ENCODE measurements at places on chromosomes 2 and 18. TPM values are rescaled to one million over a fixed set of nuclear protein-coding genes. Genes with fewer than 3 reads are reported as not detected.

- H3K4me3 ChIP-seq: no peak overlapping the region
- DNase-seq: peak; percentile 80
- H3K4me1 ChIP-seq: peaks cover 55% of the 10 kb centered on the region
- H3K36me3 ChIP-seq: peaks cover 7% of the 10 kb centered on the region
Observed at GRCh38 chr2:236551471-236552211, 18.0 kb upstream of the ACKR3 start.

DNA sequence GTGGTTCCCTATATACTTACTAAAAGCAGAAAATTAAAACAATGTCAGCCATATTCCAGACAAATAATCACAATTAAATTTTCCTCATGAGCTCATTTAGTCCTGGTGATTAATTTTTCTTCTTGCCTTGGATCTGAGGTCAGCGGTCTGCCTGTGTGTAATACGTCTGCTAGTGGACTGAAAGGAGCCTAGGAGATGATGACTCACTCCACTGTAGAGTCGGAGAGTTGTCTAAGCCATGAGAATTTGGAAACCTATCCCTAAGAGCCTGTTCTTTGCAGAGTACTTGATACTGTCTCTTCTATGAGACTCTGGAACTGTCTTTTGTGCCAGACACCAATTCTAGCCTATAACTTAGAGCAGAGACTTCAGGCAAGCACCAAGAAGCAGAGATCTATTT, 94.2 kb upstream of the RAB27B start:
- H3K36me3 ChIP-seq: no peaks in the 10 kb centered on the region
- no peak for DNase-seq
- no peaks in the 10 kb centered on the region for H3K27me3 ChIP-seq
- no peak overlapping the region for H3K27ac ChIP-seq

GRCh38 chr2:240819126-240819857, 727 bp downstream of the KIF1A start:
- peaks cover 7% of the 10 kb centered on the region for H3K4me1 ChIP-seq
- DNase-seq: no peak
- peak overlapping the region; percentile 63 for H3K4me3 ChIP-seq
- peaks cover 10% of the 10 kb centered on the region for H3K36me3 ChIP-seq
- peaks cover 29% of the 10 kb centered on the region for H3K27me3 ChIP-seq
- no peak overlapping the region for H3K27ac ChIP-seq

- no peak overlapping the region for H3K4me3 ChIP-seq
- no peak overlapping the region for H3K27ac ChIP-seq
- peaks cover 7% of the 10 kb centered on the region for H3K4me1 ChIP-seq
- DNase-seq: no peak
- no peaks in the 10 kb centered on the region for H3K36me3 ChIP-seq
Observed at GRCh38 chr2:191831410-191831994, 15.4 kb downstream of the CAVIN2 start.

- H3K36me3 ChIP-seq: no peaks in the 10 kb centered on the region
- DNase-seq: peak; percentile 80
- H3K4me1 ChIP-seq: no peaks in the 10 kb centered on the region
- no peak overlapping the region for H3K4me3 ChIP-seq
- H3K27ac ChIP-seq: no peak overlapping the region
Observed at GRCh38 chr2:25371253-25372241, 29.8 kb upstream of the DNMT3A start.

GRCh38 chr2:118954297-118955060, 12.5 kb downstream of the MARCO start:
- DNase-seq: no peak
- H3K27ac ChIP-seq: no peak overlapping the region
- peaks cover 2% of the 10 kb centered on the region for H3K36me3 ChIP-seq
- no peaks in the 10 kb centered on the region for H3K4me1 ChIP-seq

DNA sequence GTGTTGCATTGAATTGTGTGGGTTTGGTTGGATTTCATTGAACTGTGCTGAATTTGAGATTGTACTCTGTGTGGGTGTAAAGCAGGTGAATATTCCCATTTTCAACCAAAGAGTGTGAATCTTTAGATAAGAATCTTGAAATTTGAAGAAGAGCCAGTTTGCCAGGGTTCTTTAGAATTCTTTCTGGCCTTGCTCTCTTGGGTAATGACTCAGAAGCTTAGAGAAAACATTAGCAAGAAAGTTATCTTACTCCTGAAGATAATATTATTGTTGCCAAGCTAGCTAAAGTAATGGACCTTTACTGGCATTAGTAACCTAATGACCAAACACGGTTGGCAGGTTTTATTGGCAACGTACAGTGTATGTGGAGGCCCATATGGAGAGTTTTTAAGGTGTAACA, 46.4 kb upstream of the SIX3 start:
- H3K36me3 ChIP-seq: peaks cover 1% of the 10 kb centered on the region
- H3K27ac ChIP-seq: no peak overlapping the region
- peaks cover 41% of the 10 kb centered on the region for H3K27me3 ChIP-seq
- DNase-seq: no peak
- H3K4me1 ChIP-seq: peaks cover 5% of the 10 kb centered on the region

- H3K36me3 ChIP-seq: no peaks in the 10 kb centered on the region
- peaks cover 3% of the 10 kb centered on the region for H3K4me1 ChIP-seq
- H3K27ac ChIP-seq: no peak overlapping the region
Observed at GRCh38 chr18:50654658-50655550, 95.0 kb downstream of the MAPK4 start.

DNA sequence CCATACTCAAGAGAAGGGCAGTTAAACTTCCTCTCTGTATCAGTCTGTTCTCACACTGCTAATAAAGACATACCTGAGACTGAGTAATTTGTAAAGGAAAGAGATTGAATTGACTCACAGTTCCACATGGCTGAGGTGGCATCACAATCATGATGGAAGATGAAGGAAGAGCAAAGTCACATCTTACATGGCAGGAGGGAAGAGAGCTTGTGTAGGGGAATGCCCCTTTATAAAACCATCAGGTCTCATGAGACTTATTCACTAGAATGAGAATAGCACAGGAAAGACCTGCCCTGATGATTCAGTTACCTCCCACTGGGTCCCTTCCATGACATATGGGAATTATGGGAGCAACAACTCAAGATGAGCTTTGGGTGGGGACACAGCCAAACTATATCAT, 1.4 kb upstream of the IL36B start:
- H3K27me3 ChIP-seq: peaks cover 26% of the 10 kb centered on the region
- H3K27ac ChIP-seq: no peak overlapping the region
- no peaks in the 10 kb centered on the region for H3K36me3 ChIP-seq

- H3K27ac ChIP-seq: no peak overlapping the region
- DNase-seq: no peak
- H3K4me3 ChIP-seq: no peak overlapping the region
- peaks cover 53% of the 10 kb centered on the region for H3K4me1 ChIP-seq
Observed at GRCh38 chr2:101781326-101781725, 83.8 kb downstream of the MAP4K4 start.

DNA sequence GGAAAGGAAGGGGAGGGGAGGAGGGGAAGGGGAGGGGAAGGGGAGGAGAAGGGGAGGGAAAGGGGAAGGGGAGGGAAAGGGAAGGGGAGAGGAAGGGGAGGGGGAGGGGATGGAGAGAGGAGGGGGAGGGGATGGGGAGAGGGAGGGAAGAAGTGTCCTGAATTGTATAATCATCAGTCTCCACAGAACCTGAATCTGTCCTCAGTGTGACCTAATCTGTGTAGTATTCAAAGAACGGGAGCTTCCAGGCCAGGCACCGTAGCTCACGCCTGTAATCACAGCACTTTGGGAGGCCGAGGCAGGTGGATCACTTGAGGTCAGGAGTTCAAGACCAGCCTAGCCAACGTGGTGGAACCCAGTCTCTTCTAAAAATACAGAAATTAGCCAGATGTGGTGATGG, 41.1 kb upstream of the CCDC150 start:
- no peak overlapping the region for H3K4me3 ChIP-seq
- peaks cover 44% of the 10 kb centered on the region for H3K4me1 ChIP-seq
- no peak for DNase-seq
- no peak overlapping the region for H3K27ac ChIP-seq

GRCh38 chr2:48135797-48136196, 229.5 kb upstream of the FBXO11 start:
- peaks cover 16% of the 10 kb centered on the region for H3K4me1 ChIP-seq
- no peaks in the 10 kb centered on the region for H3K27me3 ChIP-seq
- no peak overlapping the region for H3K27ac ChIP-seq
- no peak overlapping the region for H3K4me3 ChIP-seq
- no peak for DNase-seq

GRCh38 chr2:217371781-217372213, 511.9 kb upstream of the TNP1 start:
- H3K4me1 ChIP-seq: peaks cover 59% of the 10 kb centered on the region
- no peaks in the 10 kb centered on the region for H3K27me3 ChIP-seq
- no peaks in the 10 kb centered on the region for H3K36me3 ChIP-seq
- no peak for DNase-seq

DNA sequence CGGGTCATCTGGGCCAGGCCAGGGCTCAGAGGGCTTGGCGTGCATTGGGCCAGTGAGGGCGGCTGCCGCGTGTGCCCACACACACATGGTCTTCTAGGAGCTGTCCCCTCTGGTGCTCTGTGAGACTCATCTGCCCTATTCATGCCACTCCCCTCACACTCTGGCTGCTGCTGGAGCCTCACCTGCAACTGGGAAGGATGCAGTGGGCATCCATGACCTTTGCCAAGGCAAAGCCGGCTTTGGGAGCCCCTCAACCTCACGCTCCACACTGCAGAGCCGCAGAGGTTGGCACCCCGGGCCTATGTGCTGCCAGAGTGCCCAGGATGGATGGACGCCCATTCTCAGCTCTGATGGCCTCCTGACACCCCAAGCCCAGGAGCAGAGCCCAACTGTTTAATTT, 330.2 kb upstream of the SALL3 start:
- DNase-seq: no peak
- H3K4me1 ChIP-seq: no peaks in the 10 kb centered on the region
- H3K27me3 ChIP-seq: no peaks in the 10 kb centered on the region
- H3K27ac ChIP-seq: no peak overlapping the region

GRCh38 chr18:65288908-65289307, 461.9 kb upstream of the CDH7 start:
- H3K27me3 ChIP-seq: no peaks in the 10 kb centered on the region
- DNase-seq: no peak
- H3K36me3 ChIP-seq: no peaks in the 10 kb centered on the region
- H3K4me1 ChIP-seq: no peaks in the 10 kb centered on the region
- no peak overlapping the region for H3K27ac ChIP-seq
- no peak overlapping the region for H3K4me3 ChIP-seq

DNA sequence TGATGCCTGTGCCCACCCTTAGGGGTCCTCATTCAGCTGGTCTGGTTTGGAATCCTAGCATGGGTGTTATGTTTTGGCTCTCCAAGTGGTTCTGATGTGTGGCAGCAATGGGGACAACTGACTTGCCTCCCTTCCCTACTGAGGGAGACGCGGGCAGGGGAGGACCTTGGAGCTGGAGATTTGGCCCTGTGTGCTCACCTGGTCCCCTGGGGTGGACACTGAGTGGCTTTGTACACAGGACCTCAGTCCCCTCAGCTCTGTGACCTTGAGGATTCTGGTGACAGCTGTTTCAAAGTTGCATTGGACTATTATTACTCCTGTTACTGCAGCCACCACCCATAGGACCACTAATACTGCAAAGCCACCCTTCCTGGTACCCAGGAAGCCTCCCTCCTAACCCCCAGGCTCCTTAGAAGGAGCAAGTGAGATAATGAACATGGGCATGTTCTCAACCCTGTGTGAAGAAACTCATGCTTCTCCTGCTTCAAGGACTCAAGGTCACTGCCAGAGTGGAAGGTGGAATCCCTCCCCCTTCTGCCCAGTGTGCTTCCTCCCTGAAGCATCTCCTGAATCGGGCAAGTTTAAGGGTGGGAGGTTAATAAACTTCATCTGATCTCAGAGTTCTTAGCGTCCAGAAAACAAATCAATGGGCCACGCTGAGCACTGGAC, 26.5 kb downstream of the TMEM182 start:
- no peak for DNase-seq
- no peak overlapping the region for H3K27ac ChIP-seq
- H3K36me3 ChIP-seq: no peaks in the 10 kb centered on the region
- H3K27me3 ChIP-seq: no peaks in the 10 kb centered on the region
- H3K4me3 ChIP-seq: no peak overlapping the region
- H3K4me1 ChIP-seq: no peaks in the 10 kb centered on the region

- H3K27me3 ChIP-seq: peaks cover 9% of the 10 kb centered on the region
- peaks cover 6% of the 10 kb centered on the region for H3K4me1 ChIP-seq
- DNase-seq: peak; percentile 40
- H3K4me3 ChIP-seq: no peak overlapping the region
Observed at GRCh38 chr2:233085037-233085838, 25.1 kb downstream of the INPP5D start.

DNA sequence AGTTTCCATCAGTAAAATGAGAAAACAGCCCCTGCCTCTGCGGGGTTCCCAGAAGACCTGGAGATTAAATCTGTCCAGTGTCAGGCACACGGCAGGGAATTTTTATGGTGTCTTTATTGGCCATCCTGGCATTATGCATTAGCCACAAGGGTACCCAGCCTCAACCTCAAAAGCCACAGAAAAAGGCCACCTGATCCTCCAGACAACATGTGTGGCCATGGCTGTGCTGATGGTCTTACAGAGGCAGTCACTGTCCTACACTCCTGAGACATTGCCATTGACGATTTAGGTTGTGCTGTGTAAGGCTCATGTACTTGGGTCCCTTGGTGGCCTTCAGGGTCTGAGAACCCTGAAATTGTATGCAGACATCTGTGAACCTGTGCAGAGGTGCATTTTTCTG, 115.6 kb downstream of the SMAD7 start:
- peak overlapping the region; percentile 94 for H3K27ac ChIP-seq
- H3K4me1 ChIP-seq: peaks cover 88% of the 10 kb centered on the region
- peaks cover 4% of the 10 kb centered on the region for H3K36me3 ChIP-seq
- H3K4me3 ChIP-seq: no peak overlapping the region

ADRA2B gene
- total RNA-seq: not detected

CNNM3 gene
- total RNA-seq: 10.2 TPM

RAB6C gene
- 0.24 TPM for total RNA-seq

ABHD1 gene
- 0.31 TPM for total RNA-seq

CCDC74A gene
- total RNA-seq: 3.0 TPM
